Stimulated activated CD8-positive, alpha-beta memory T cell treated with anti-CD3 and anti-CD28 coated beads, Interleukin-12 subunit alpha, Interleukin-12 subunit beta, amount 100 ng/mL, for 4 hours (primary cell): ENCODE measurements at places on chromosomes 16 and 17.

- no peak for DNase-seq
Measured at GRCh38 chr16:58426966-58427365, 34.7 kb downstream of the GINS3 start.

- DNase-seq: no peak
Measured at GRCh38 chr16:82957212-82957611, 330.4 kb downstream of the CDH13 start.

DNA sequence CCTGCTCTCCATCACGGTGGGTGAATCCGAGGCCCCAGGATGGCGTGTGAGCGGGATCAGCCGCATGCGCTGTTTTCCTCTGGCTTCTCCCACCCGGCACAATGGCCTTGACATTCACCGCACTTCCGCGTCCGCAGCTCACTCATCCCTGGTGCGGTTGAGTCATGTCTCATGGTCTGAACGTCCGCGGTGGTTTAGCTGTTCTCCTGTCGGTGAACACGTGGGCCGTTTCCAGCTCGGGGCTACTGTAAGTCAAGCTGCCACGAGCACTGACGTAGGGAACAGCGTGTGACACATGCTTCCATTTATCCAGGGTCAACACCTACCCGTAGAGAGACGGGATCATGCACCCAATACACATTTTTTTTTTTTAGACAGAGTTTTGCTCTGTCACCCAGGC lies 15.3 kb upstream of the CACNA1H start:
- no peak for DNase-seq

- no peak for DNase-seq
Measured at GRCh38 chr17:237406-237955, 56.0 kb upstream of the DOC2B start.

DNA sequence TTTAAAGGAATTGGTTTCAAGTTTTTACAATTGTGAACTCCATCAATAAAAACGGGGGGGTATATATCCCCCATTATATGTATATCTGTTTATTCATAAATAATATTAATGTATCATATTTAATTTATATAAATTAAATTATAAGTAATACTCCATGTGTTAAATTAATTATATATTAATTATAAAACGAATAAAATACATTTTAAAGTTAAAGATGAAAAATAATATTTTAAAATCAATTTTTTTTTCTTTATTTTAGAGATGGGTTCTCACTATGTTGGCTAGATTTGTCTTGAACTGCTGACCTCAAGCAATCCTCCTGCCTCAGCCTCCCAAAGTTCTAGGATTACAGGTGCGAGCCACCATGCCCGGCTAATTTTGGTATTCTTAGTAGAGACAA lies 17.4 kb upstream of the PSMD11 start:
- DNase-seq: no peak

- no peak for DNase-seq
Measured at GRCh38 chr17:18004345-18004744, 31.7 kb downstream of the DRC3 start.

DNA sequence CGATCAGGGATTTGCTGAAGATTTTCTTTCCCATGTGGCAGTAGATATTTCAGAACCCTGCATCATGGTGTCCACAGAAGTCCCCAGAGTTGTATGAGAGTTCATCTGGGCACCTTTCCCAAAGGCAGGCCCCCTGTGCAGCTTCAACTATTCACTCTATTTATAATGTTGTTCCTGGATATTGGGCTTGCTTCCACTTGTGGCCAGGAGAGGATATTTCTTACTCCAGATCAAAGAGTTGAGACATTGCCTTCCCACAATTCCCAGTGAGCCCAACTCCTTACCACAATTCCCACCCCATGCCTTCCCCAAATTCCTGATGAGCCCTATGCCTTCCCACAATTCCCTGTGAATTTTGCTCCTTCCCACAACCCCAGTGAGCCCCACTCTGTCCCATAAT lies 206.9 kb downstream of the WWOX start:
- no peak for DNase-seq
